ENCODE measurements at places on chromosomes 2 and 18.

DNA sequence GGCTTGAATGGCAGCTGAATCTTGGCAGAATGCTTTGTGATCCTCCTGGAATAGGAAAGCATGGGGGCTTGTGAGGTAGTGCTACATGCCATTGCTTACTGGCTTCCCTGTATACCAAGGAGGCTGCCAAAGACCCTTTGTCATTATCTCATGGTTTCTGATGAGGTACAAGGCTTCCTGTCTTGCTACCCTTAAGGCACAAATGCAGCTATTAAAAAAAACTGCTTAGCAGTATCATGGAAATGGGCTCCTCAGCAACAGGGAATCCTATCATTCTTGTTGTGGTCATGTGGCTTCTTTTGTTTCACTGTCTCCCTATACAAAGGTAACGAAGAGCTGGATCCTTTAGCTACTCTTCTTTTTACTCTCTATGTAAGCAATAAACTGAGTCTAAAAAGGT is 6.6 kb upstream of the KANSL1L start:
- DNase-seq: no peak

GRCh38 chr2:146295080-146295670 is 1549.7 kb upstream of the ACVR2A start:
- DNase-seq: no peak

DNA sequence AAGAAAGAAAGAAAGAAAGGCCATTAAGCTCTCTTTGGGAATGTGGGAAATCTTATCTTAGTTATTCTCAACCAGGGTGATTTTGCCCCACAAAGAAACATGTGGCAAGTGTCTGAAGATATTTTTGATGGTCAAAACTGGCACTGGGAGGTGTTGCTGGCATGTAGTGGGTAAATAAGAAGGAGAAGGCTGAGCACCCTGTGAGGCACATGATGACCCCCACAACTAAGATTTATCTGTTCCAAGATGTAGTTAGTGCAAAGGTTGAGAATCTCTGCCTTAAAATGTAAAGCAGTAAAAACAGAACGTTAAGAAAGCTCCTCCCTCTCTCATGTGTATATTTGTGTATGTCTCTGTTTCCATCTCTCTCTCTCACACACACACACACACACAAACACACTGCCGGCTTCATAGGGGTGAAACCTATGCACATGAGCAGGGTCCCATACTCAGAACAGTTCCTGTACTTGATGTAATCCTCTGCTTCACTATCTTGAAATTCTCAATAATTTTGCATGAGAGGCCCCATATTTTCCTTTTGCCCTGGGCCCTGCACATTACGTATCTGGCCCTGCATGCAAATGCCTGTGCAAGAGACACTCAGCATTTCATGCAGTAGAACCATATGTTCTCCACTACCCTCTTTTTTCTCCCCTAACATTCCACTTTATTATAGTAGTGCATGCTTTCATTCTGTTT is 94.3 kb downstream of the MREG start:
- no peak for DNase-seq

GRCh38 chr2:74740741-74741431 is 86.8 kb downstream of the SEMA4F start:
- peak; percentile 95 for DNase-seq

- DNase-seq: no peak
These were observed 33.4 kb upstream of the CLASP1 start for GRCh38 chr2:121682396-121683298.

All from Daoy (cell line).